LNCaP clone FGC (cell line): ENCODE measurements at places on chromosomes 12 and 14.

DNA sequence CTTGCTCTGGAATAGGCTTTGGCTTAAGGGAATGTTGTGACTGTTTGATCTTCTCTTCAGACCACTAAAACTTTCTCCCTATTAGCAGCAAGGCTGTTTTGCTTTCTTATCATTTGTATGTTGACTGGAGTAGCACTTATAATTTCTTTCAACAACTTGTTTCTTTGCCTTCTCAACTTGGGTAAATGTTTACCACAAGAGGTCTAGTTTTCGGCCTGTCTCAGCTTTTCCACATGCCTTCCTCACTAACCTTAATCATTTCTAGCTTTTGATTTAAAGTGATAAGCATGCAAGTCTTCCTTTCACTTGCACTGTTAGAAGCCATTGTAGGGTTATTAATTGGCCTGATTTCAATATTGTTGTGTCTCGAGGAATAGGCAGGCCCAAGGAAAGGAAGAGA is 126.7 kb upstream of the AEBP2 start:
- no peak for DNase-seq

GRCh38 chr12:8612629-8613028 is at the start of gene AICDA:
Gene AICDA, minus strand, starts transcription at chr12:8612859. Its CDS starts 92 bp downstream, at chr12:8612767.
- no peak for DNase-seq

DNA sequence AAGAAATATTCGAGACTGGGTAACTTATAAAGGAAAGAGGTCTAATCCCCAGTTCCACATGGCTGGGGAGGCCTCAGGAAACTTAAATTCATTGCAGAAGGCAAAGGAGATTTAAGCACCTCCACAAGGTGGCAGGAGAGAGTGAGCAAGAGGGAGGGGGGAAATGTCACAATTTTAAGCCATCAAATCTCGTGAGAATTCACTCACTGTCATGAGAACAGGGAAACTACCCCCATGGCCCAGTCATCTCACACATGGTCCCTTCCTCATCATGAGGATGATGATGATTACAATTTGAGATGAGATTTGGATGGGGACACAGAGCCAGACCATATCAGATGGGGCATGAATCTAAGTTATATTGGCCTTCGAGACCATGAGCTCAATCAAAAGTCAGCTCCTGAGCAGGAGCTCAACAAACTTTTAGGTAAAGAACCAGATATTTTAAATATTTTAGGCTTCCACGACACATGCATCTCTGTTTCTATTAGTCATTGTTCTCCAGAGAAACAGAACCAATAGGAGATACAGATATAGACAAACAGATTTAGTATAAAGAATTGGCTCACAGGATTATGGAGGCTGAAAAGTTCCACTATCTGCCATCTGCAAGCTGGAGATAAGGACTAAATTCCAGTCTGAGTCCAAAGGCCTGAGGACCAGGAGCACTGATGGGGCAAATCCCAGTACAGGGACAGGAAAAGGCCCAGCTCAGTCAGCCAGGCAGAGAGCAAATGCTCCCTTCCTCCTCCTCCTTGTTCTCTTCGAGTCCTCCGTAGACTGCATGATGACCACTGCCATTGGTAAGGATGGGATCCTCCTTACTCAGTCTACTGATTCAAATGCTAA is 24.9 kb downstream of the DGLUCY start:
- DNase-seq, result no peak

- no peak for DNase-seq
These were observed 8.8 kb upstream of the CLECL1 start for GRCh38 chr12:9741726-9742125.

GRCh38 chr12:11875414-11875935 is 195.3 kb upstream of the BCL2L14 start:
- no peak for DNase-seq

DNA sequence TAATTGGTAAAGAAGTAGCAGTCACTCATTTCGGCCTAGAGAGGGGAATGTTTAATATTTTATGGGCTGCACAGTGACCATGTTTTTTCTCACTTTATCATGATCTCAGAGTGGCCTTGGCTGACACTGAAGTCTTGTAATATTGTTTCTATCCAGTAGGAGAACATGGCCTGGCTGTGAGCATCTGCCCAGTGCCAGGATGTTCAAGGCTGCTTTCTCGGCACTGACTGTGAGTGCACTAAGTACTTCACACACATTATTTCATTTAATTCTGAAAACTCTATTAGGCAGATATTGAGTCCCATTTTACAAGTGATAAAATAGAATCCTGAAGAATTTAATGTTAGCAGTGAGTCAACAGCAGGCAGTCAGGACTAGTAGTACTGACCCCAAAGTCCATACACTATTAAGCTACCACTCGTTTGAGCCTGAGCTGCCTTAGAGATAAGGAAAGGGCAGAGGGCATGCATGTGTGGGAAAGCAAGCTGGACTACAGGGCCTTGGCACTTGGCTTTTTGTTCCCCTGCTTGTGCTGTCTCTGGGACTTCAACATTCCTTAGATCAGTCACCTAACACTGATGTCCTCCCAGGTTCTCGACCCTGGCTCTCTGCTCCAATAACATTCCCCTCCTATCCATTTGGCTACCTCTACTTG is 42.2 kb upstream of the APPL2 start:
- no peak for DNase-seq

GRCh38 chr14:47935332-47935731 is 259.9 kb upstream of the MDGA2 start:
- DNase-seq, result no peak
